ENCODE measurements at places on chromosomes 5 and 9.

GRCh38 chr5:80037366-80037765 is 2.2 kb downstream of the THBS4 start:
- DNase-seq: no peak

DNA sequence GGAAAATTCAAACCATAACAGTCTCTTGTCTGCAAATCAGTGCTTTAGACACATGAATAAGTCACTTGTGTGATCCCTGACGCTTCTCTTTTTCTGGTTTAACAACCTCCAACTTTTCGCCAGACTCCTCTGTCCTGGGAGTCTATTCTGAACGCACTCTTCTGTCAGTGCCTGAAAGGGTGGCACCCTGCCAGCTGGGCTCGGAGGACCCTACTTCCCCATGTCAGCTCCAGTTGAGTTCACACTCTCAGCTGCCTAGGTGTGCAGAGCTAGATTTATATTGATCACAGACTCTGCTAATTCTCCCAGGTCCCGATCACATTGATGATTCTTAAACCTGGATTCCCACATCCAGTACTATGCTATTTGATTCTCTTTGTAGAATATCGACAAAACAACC is 649.1 kb downstream of the BNC2 start:
- no peak for DNase-seq

GRCh38 chr9:16670791-16671190 is 199.7 kb downstream of the BNC2 start:
- no peak for DNase-seq

- DNase-seq: no peak
Measured at GRCh38 chr5:81909677-81910076, 62.1 kb upstream of the ATG10 start.

DNA sequence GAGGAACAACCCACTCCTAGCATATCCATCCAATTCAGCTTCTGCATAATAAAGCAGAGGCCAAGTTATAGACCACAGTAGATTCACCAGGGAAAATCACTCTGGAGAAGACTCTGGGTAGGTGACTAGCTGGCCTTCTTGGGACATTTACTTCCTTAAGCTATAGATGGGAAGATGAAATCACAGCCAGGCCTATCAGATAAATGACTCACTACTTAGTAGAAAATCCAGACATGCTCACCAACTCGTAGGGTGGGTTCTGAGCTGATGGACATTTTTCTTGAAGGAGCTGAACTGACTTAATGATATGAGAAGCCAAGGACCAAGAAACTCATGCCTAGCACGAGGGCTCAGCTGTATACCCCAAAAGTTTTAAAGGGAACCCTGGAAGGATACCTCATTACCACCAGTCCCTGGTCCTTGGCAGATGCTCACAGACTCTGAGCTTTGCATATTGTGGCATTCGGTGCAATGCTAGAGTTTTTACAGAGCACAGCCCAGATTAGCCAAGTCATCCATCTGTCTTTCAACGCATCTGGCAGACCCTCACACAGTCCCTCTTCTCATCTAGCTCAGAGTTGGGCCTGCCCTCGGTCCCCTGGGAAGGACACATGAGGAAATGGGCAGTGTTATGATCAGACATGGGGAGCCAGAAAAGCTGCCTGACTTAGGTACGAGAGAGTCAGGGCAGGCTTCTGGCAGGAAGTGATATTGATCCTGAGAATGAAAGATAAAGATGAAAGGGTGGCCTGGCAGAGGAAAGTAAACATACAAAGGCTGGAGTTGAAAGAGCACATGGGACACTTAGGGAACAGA is 15.0 kb downstream of the ACSL6 start:
- no peak for DNase-seq

DNA sequence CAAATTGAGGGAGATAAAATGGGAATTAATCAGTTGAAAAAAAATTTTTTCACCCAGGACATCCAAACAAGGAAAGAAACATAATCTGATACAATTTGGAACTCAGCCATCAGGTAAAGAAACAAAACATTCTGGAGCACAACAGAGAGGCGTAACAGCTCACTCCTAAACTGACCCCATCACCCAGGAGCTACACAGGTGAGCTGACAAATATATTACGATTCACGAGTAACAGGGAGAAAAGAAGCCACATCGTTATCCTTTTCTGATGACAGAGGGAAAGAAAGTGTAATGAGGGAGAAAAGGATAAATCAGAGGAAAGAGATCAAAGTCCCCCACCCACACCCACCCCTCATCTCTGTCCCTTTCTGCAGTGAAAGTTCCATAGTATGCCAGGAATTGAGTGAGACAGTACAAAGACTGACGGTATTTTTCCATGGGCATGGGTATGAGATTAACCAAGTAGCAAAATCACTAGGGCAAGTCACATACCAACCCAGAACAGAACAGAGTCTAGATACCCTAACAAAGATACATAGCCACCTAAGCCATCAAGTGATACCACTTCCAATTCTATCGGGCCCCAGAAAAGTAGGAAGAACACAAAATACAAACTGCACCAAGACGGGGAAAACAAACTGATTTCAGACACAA is 45.4 kb downstream of the TMEM245 start:
- DNase-seq: no peak

- DNase-seq: no peak
Measured at GRCh38 chr5:1014346-1014745, 5.7 kb downstream of the NKD2 start.

- DNase-seq: no peak
Measured at GRCh38 chr9:2396622-2397285, 224.8 kb upstream of the VLDLR start.

DNA sequence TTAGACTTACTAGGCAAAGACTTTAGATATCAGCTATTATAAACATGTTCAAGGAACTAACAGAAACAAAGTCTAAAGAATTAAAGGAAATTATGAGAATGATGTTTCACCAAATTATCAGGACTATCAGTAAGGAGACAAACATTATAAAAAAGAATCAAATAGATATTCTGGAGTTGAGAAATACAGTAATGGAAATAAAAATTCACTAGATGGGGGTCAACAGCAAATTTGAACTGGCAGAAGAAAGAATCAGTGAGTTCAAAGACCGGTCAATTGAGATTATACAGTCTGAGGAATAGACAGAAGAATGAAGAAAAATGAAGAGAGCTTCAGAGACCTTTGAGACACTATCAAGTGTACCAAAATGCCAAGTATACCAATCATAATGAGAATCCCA is 9.6 kb upstream of the IL13 start:
- no peak for DNase-seq

DNA sequence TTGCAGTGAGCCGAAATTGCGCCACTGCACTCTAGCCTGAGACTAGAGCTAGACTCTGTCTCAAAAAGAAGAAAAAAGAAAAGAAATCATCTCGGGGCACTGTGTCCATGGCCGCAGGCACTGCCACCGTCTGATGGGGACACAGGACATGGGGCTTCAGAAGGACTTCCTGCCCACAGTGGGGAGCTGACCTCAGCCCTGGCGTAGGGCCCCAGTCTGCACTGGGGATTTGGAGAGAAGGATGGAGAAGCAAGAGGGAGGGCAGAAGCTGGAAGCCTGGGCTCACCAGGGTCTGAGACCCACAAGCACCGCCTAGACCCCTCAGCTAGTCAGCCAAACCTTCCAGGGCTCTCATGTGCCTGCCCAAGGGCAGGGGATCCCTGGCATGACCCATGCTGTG is 4.1 kb upstream of the SARDH start:
- DNase-seq: no peak

DNA sequence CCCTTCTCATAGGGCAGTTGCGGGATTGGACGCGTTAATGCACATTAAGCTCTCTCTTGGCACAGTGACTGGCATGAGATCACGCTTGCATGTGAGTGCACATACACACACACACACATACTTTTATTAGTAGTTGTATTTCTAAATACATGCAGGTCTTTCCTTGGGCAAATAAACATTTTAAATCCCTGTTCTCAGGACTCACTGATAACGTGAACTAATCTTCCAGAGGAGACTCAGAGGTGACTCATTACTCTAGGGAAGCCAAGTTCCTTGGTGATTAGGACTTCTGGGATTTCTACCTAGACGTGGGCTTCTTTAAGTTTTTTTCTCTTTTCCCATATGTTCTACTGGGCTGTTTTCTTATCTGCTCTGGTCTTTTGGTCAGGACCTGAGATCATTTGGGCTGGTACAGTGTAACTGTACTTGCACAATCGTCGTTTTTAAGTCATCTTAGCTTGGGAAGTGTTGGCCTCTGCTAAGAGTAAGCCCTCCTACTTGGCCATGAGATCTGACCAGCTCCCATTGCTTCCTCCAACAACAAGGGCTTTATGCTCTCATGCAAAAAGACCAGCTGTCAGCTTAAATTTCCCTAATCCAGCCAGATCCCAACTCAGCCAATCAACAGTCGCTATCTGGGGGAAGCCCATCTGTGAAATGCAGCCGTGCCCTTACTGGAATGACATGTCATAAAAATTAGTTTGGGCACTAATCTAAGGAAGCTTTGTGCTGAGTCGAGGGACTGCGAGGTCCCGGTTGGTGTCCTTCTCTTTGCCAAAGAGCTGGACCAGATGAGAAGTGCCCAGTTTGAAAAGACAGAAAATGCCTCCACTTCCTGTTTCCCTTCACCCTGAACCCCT is 176.4 kb upstream of the ANKRD55 start:
- no peak for DNase-seq

DNA sequence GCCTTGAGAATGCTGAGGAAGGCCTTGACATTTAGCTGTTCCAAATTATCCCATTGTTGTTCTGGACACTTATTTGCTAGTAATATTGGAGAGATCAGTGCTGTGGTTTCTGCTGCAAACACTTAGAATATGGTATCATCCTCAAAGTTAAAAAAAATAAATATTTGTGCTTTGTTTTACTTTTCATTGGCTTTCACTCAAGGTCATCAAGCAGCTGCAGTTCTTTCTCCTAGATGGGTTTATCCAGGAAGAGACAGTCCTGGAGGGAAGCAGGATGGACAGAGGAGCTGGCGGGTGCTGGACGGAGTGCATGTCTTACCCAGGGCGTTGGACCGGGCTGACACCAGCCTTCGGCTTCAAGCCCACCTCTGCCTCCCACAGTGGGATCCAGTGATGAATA is 193.6 kb downstream of the MTRR start:
- no peak for DNase-seq

- DNase-seq: no peak
Measured at GRCh38 chr9:127502706-127503378, 51.5 kb downstream of the LRSAM1 start.

All from effector CD4-positive, alpha-beta T cell (primary cell).